ENCODE measurements at places on chromosomes 1 and 21.

DNA sequence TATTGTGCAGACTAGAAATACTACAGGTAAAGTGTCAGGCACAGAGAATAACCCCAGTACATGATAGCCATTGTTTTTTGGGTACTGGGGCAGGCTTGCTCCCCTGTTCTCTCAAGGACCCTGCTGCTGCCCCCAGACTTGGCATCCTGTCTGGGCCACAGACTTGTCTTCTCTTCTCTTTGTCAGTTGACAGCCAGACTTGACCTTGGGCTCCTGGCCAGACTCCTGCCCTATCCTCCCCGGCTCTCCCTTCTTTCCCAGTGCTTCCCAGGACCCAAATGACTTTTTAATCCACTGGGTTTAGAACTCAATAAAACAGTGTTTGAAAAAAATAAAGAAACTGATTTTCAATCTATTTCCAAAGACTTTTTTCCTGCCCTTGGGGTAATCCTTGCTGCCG, 43.2 kb downstream of the ZSCAN20 start:
- DNase-seq: no peak

- peak; percentile 92 for DNase-seq
These were observed 79.4 kb downstream of the CAPZB start for GRCh38 chr1:19405761-19406487.

DNA sequence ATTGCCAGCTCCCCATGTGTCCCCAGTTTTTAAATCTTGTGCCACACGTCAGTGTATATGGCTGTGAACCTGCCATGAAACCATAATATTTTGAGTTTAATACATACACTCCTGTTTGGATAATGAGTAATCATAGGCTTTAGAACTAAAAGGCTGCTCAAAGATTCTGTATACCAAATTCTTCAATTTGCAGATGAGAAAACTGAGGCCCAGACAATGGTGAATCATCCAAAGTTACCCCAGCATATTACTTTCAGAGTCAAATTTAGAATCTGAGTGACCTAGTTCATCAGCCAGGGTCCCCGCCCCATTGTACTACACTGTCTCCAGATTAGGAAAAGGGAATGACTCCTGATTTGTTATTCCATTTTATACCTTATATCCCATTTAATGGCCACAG, 224.6 kb downstream of the FGGY start:
- no peak for DNase-seq

DNA sequence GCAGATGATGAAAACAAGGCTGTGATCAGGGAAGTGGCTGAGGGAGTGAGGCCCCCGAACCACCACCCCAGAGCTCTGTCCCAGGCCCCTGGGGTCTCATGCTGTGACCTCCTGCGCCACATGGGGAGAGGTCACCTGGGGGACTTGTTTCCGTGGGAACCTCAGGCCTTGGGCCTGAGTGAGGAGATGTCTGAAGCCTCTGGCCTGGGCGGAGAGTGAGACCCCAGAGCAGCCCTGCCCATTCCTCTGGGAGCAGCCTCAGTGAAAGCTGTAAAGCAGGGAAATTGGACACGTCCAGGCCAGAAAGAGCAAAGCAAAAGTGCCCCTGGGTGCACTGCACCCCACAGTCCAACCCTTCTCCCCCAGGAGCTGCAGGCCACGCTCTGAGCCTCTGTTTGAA, 16.5 kb upstream of the NPHP4 start:
- no peak for DNase-seq

DNA sequence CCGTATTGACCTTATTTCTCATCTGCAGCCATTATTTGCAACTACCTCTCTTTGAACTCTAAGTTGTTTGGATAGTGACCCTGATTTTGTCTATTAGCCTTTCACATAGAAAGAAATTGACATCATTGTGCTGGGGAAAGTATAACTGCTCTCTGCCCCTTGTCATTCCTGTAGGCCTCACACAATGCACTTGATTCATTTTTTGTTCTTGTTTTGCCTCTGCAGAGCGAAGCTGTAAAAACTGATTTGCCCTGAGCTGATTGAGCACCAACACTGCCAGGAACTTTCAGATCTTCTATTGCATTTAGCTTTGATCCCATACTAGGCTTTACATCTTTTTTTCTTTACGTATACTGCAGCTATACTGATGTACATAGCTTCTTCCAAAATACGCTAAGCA, 167.2 kb upstream of the PTBP2 start:
- DNase-seq: no peak

DNA sequence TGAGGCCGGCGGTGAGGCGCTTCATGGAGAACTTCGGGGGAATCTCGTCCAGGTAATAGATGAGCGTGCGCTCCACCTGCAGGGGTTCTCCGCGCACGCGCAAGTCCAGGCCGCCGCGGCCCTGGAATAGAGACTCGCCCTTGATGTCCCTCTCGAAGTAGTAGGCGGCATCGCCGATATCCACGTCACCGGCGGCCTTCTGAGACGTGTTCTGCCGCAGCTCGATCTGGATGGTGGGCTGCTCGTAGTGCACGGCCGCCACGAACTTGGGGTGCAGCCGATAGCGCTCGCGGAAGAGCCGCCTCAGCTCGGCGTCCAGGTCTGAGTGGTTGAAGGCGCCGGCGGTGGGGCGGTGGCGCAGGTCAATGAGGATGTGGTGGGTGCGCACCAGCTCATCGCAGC, 726 bp downstream of the TACSTD2 start:
- no peak for DNase-seq

DNA sequence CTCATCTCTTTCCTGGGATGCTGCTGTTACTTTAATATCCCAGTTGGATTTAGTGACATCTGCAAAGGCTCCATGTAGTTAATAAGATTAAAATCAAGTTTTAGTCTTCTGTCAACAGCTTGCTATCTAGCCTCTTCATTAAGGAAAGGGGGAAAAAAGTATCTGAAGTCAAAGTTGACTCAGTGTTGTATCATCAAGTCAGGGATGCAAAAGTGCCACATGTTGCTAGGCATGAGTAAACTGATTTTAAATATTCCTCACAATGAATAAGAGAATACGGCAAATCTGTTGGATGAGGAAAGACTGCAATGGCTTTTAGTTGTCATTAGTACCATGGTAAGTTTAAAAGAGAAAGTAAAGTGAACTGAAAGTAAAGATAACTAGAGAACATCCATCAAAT, 383.2 kb upstream of the ZRANB2 start:
- DNase-seq: peak; percentile 87

GRCh38 chr21:41914358-41914757, 35.2 kb upstream of the PRDM15 start:
- no peak for DNase-seq

DNA sequence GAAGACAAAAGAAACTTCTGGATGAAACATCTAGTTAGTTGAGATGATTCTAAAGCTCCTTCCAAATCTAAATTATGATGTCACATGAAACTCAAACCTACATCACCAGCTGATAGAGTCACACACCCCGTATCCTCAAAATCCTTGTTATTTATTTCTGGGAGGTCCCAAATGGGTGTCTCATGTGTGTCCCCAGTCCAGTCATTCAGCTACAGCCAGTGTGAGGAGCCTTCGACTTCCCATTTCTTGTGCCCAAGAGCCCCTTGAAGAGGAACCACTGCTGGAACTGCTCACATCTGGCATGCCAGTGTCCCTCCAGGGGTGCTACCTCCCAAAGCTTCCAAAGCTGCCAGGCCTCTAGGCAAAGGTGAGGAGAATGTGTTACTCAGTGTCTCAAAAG, 32.5 kb upstream of the KCNA3 start:
- no peak for DNase-seq

- DNase-seq: no peak
These were observed 137.3 kb upstream of the SPAG17 start for GRCh38 chr1:118322331-118322730.
